ENCODE measurements at places on chromosomes 11 and 22.

DNA sequence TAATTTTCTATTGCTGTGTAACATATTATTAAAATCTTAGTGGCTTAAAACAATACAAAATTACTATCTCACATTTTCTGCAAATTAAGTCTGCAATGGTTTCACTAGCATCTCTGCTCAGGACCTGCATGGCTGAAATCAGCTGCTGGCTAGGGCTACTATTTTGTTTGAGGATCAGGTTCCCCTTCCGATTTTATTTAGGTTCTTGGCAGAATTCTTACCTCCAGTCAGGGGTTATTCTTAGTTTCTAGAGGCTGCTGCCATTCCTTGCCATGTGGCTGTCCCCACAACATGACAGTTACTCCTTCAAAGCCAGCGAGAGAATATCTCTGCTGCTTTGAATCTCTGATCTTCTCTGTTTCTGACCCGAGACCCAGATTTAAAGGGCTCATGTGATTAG, 424.5 kb upstream of the ANO5 start:
- DNase-seq, result no peak

GRCh38 chr11:70030412-70030811, 47.7 kb upstream of the ANO1 start:
- no peak for DNase-seq

- no peak for DNase-seq
Observed at GRCh38 chr11:44759743-44760476, 33.1 kb downstream of the TSPAN18 start.

- DNase-seq, result no peak
Observed at GRCh38 chr11:15175831-15176230, 61.1 kb downstream of the INSC start.

GRCh38 chr11:134637091-134638015, 225.3 kb upstream of the B3GAT1 start:
- DNase-seq, result no peak

- DNase-seq, result no peak
Observed at GRCh38 chr11:3103076-3103475, 45.9 kb upstream of the CARS1 start.

DNA sequence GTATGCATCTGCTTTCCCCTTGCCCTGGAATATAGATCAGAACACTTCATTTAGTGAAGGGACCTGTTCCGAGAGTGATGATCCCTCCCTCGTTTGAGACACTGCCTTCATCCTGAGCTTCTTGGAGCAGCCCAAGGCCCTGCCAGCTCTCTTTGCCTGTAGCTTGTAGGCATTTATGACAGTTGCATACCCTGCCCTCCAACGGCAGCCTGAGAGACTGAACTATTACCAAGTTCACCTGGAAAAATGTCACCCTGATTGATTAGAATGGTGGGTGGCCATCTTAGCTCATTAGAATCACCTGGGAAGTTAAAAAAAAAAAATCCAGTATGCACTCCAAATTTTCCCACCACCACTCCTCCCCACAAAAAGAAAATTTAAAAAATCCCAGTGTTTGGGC, 1.5 kb downstream of the MICAL3 start:
- no peak for DNase-seq

All from choroid plexus epithelial cell (primary cell).